ENCODE measurements at places on chromosomes 12 and 14.

DNA sequence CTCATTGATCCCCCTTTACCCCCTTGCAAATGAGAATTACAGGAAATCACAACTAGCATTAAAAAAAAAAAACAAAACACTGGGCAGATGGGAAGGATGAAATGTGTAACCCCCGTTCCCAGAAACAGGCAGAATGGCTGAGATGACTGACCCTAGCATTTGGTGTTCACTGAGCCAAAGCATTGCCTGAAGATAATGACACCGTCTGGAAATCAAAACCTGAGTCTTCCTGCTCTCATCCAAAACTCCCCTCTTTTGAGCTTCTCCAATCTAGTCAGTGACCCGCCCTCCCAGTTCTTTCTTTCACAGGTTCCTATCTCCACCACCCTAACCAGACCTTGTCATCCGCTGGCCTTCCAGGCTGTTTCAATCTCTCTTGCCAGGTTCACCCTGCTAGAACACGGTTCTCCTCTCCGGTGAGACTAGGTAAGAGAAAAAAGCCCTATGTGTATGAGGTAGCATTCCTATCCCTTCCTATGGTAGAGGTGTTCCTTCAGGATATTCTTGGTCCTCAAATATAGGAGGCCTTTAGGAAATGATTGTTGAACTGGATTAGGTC is 21.3 kb downstream of the SUSD6 start:
- DNase-seq, result no peak

DNA sequence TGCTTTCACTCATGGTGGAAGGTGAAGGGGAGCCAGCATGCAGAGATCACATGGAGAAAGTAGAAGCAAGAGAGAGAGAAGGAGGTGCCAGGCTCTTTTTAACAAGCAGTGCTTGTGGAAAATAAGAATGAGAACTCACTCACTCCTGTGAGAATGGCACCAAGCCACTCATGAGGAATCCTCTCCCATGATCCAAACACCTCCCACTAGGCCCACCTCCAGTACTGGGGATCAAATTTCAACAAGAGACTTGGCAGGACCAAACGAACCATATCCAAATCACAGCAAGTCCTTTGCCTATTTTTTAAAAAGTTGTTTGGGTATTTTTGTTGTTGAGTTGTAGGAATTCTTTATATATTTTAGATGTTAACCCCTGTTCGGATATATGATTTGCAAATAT is 245.9 kb upstream of the ARID2 start:
- no peak for DNase-seq

- DNase-seq, result peak; percentile 20
Measured at GRCh38 chr12:92739113-92739512, 36.3 kb downstream of the PLEKHG7 start.

GRCh38 chr12:89799316-89799715 is 90.7 kb upstream of the ATP2B1 start:
- no peak for DNase-seq

GRCh38 chr12:47757840-47758583 is 668 bp downstream of the RAPGEF3 start:
- DNase-seq, result peak; percentile 21

DNA sequence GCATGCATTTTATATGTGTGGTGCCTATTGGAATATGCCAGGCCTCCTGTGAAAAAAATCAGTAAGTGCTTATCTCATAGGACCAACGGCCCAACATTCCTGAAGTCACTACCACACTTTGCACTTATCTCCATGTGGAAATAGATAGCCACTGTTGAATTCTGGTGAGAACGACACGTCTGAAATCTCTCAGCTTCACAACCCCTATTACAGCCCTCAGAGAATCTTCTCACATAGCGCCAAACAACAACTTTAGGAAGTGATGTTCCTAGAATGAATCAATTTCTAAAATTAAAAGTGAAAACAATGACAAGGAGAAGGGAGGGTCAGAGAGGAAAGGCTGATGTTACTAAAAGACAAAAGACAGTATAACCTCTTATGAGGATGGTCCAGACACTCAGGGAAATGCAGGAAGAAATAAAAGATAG is 270.8 kb upstream of the BTG1 start:
- no peak for DNase-seq

DNA sequence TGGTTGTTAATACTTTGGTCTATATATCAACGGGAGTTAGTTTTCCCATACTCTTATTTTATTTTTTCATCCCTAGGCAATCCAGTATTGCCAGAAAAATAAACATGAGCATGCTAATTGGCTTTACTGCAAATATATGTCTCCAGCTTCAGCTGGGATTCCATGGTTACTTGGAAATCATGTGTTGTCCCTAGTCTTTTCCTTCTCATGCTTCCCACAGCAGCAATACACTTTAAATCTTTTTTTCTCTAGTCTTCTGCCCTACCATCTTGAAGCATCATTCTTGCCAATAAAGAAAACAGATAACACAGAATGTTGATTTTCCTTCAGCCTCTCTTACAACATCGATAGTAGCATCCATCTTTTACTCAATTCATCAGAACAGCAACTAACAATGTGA is 60.2 kb downstream of the SLC2A13 start:
- no peak for DNase-seq

DNA sequence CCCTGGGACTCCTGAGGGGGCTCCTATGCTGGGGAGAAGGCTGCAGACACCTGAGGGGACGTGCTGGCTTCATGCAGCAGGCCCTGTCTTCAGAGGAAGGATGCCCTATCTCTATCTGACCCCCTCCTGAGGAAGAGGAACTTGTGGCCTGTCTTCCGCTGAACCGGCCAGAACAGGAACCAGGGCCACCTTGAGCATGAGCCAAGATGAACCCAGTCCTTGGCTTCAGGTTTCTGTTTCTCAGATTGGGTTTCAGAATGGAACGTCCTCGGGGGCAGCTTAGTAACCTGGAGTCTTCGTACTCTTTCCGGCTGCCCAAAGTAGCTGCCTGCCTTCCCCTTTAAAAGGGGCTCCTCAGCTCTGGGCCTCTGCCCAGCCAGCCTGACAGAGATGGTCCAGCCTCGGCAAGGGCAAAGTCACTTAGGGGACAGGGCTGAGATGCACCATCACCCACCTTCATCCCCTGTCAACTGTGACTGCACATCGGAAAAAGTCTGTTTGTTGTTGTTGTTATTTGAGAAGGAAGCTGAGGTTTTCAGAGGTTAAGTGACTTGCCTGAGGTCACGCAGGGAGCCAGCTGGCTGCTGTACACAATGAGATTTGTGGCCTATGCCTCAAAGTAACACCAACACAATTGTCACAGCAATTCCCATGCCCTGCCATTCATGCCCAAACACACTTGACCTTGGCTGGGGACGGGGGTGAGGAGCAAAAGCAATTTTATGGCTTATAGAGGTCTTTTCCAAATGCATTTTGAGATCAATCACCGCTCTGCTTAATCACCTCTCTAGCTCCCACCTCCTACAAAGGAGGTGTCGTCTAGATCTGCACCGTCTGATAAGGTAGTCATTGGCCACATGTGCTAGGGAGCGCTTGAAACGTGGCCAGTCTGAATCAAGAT is 13.4 kb downstream of the ASB2 start:
- DNase-seq, result no peak

DNA sequence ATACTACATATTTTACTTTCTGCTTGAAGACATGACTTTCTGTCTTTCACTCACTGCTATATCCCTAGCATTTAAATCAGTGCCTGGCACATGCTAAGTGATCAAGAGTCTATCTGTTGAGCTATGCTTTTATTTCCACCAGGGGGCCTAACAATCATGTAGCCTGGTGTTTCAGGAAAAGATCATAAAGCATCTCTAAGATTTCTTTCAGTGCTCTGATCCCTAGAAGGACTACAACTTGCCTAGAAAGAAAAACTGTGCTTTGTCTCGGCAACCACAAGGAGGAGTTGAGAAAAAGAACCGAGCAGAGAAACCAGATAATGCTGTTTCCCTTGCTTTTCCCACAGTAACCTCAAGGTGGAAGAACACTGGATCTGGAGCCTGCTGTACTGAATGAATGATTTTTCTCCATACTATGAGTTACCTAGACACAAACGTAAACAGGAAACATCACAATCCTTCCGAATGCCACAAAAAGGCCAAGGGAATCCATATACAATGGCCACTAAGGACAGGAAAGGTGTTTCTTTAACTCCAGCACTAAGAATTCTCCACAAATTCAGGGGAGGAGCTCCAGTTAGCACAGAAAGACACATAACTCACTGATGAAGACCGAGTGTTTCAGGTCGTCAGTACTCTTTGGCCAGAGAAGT is 1.2 kb downstream of the CRY1 start:
- peak; percentile 85 for DNase-seq

DNA sequence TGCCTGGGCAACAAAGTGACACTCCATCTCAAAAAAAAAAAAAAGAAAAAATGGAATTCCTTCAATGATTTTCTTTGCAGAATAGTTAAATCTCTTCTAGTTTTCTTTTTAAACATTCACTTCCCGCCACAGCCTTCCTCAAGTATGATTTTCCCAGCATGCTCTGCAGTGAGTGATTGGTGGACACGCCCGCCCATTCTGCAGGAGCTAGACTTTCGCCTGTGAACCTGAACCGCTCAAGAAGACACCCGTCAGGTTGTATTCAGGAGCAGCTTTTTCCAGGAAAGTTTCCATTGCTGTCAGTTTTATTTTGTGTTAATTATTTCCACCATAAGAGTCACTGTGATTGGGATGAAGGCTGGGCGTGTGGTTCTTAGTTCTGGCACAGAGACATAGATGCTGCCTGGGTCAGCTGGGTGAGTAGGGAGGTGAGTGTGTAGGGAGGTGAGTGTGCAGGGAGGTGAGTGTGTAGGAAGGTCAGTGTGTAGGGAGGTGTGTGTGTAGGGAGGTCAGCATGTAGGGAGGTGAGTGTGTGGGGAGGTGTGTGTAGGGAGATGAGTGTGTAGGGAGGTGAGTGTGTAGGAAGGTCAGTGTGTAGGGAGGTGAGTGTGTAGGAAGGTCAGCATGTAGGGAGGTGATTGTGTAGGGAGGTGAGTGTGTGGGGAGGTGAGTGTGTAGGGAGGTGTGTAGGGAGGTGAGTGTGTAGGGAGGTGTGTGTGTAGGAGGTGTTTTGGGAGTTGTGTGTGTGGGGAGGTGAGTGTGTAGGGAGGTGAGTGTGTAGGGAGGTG is 76.2 kb downstream of the KIF26A start:
- DNase-seq, result no peak

DNA sequence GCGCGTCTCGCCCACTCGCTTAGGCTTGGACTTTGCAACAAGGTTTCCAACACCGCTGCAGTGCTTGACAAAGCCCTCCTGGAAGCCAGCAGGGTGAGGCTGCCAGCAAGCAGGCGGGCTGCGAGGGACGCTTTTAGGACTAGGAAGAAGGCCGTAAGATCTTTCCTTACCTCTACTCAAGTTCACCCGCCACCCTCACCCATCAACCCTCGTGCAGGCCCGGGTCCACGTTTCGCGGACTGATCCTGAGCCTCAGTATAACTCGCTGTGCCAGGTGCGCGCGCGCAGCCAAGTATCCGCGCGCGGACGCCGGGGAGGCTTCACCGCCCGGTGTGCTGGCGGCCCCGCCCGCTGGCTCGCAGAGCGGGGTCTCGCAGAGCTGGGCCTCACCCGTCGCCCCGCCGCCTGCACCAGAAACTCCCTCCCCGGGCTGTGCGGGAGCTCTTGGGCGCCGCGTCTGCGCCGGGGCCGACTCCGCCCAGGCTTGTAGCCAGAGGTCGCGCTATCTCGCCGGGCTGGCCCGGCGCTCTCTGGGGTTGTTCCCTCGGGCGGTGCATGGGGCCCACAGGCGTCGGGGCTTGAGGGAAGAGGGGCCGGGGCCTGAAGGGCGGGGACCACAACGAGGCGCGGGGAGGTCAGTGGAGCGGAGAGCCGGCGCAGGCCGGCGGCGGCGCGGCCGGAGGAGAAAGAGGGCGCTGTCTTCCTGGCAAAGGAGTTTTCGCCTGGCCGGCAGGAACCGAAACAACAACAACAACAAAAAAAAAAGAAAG is 7.6 kb upstream of the SIX1 start:
- DNase-seq, result peak; percentile 90

GRCh38 chr12:27922531-27923139 is 49.9 kb downstream of the PTHLH start:
- DNase-seq, result no peak

DNA sequence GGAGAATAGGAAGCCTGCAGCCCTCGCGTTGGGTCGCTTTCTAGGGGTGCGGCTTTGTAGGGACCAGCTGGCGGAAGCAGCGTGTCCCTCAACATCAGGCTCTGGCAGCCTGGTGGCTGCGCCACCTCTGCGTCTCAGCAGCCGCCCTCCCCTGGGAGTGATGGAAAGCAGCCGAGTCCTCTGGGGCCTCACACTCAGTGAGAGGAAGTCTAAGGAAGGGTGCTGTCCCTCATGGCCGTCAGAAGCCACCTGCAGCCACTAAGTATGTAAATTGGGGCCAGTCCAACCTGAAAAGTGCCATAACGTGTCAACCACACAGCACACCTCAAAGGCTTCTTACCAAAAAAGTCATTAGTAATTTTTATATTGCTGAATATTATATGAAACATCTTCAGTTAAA is 80.3 kb downstream of the WDR20 start:
- no peak for DNase-seq

Measured in neural progenitor cell (in vitro differentiated cells).